NCI-H460 (cell line): ENCODE measurements at places on chromosomes 3 and 15.

GRCh38 chr15:89781055-89781454 lies 4.9 kb downstream of the MESP2 start:
- no peak for DNase-seq

DNA sequence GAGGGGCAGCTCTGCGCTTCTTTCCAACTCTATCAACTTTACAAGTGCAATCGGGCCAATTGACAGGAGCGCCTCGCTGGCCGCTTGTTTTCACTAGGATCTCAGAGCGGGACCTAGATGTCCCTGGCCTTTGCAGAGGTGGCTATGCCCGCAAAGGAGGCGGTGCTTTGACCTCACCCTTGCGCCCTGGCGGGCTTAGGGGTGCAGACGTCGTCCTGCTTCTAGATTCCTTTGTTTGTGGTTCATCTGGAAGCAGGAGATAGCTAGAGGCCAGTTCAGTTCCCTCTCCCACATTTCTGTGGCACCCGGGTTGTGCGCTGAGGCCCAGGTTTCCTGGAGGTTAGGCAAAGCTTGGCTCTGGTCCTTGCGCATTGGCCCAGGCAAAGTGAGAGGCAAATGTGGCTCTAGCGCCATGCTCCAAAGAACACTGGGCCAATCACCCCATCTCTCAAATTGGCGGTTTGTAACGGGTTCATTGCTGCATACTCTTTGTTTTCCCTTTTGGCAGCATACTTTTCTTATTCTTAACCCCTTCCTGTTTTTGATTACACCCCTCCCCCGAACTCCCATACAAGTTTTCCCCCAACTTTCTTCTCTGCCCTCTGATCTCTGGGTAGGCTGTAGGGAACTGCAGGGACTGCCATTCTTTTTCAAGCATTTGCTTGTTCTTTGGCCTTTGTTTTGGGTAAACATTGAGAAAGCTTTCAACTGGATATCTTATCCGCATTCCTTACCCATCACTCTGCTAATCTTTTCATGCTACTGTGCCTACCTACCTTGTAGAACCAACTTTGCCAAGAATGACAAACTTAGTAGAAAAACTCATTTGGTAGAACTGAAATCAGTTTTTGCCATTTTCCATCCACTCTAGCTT lies 1.4 kb downstream of the PPM1L start:
- no peak for DNase-seq

DNA sequence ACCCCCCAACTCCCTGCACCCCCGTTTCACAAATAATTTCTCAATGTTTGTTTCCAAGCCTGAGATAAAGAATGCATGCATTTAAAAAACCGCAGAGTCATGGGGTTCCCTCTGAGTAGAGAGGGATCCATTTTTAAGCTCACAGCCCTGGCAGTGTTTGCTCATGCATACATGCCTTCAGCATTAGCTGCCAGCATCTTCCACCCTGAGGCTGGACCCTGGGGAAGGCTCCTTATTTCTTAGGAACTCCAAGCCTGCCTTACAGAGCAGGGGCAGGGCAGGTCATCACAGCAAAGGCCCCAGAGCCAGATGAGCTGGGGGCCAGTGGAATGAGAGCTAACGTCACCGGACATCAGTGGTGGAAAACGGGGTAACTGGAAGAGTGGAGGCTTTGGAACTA lies 31.3 kb downstream of the TLE3 start:
- no peak for DNase-seq

- no peak for DNase-seq
These were observed 84.6 kb upstream of the COL6A5 start for GRCh38 chr3:130260918-130261317.

- DNase-seq: no peak
These were observed 9.2 kb downstream of the PAQR5 start for GRCh38 chr15:69307939-69308338.

- DNase-seq: no peak
These were observed 26.6 kb downstream of the SLC28A1 start for GRCh38 chr15:84910928-84911623.

GRCh38 chr3:141402476-141403171 lies 34.3 kb downstream of the ZBTB38 start:
- peak; percentile 80 for DNase-seq
